Cerebellum (tissue), 4 donors: ENCODE measurements at places on chromosomes 5 and 9.

DNA sequence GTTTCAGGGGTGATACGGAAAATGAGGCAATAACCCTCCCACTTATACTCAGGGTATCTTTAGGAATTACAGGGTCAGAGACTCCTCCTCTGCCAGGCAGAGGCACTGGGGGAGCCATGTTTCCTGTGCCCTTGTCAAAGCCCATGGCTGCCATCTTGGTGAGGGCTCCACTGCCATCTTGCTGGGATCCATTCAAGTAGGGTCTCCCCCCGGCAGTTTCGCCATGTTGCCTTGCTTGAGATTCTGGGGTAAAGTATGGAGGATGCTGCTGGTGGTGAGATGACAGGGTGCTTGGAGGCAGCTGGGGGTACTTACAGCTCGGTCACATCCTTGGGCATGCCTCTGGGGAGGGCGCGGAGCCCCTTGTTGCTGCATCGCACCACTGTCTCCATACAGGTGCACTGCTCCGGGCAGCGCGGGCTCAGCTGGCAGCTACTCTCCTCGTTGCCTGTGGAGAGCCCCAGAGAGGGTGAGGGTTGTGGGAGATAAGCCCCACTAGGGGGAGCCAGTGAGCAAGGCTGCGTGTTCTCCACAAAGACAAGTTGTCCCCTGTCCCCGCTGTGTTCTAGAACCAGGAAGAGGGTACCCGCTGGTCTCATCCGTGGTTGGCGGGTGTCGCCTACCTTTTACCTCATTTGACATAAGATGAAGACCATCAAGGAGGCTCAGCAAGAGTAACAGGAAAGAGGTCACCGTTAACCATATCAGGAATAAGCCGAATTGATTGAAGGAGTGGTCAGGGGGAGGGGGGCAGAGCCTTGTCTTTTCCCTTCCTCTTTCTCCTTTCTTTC is 169.0 kb upstream of the PANK3 start:
- no peak for DNase-seq

GRCh38 chr9:6229619-6230018 is 14.0 kb downstream of the IL33 start:
- DNase-seq: no peak

GRCh38 chr5:91182763-91183162 is 200.4 kb downstream of the ARRDC3 start:
- no peak for DNase-seq

DNA sequence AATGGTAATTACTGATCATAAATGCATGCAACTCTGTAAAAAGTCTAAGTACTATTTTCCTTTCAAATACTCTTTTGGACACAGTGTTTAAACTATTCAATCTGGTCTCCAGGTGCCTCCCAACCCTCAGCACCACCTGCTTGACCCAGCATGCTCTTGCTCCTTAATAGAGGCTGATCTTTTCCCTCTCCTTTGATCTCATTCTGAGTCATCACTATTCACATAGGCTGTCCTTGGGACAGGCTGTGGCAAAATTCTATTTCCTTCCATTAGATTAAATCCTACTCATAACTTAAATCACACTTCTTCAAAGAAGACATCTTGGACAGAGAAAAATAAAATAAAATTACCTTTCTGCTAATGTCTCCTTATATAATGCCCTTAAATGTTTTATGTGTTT is 199.4 kb upstream of the ST8SIA4 start:
- DNase-seq: no peak

GRCh38 chr9:34454571-34455065 is 3.8 kb downstream of the FAM219A start:
- DNase-seq: no peak

DNA sequence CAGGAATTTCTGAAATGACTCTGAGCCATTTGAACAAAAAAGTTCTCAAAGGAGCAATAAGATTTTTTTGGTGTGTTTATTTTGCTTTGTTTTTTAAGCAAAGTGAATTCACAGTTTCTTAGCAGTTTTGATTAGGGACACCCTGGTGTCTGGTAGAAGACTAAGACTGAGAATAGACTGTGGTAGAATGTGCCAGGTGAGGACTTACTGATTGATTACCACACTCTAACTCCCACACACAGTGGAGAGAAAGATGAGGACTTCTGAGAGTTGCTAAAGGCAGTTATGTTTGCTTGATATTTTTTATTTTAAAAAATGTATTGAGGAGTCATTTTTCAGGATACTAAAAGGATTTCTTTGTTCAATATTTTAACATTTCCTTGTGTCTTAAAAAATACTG is 175.1 kb downstream of the CD180 start:
- DNase-seq: no peak

- no peak for DNase-seq
These were observed 706.6 kb upstream of the RGMB start for GRCh38 chr5:98066910-98067309.

GRCh38 chr5:67153292-67153691 is 43.3 kb downstream of the CD180 start:
- DNase-seq: no peak

- no peak for DNase-seq
These were observed 141.0 kb downstream of the ST8SIA4 start for GRCh38 chr5:100762108-100762507.

DNA sequence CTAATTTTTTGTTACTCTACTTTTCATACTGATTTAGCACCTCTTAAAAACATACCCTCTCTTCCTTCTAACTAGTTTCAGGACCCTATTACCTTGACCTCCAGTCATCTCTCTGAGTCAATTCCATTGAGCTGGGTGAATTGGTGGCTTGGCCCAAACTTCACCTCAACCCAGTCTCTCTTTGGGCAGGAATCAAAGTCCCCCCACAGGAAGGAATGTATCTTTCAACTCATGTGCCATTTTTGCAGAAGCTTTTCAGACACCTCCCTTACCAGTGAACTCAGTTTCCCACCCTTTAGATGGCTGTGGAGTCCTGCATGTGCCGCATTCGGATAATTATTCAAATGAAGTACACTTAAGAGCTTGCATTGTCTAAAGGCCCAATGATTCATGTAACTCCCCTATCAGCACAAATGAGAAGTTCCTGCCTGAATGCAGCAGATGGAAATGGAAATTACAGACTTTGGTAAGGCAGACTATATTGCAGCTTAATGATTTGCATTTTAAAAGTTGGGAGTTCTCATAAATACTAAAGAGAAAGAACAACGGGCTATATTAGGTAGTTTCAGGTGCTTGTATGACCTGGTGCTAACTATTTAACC is 693.5 kb downstream of the PTPRD start:
- no peak for DNase-seq

- DNase-seq: no peak
These were observed 346.7 kb upstream of the KLF4 start for GRCh38 chr9:107836300-107836699.

DNA sequence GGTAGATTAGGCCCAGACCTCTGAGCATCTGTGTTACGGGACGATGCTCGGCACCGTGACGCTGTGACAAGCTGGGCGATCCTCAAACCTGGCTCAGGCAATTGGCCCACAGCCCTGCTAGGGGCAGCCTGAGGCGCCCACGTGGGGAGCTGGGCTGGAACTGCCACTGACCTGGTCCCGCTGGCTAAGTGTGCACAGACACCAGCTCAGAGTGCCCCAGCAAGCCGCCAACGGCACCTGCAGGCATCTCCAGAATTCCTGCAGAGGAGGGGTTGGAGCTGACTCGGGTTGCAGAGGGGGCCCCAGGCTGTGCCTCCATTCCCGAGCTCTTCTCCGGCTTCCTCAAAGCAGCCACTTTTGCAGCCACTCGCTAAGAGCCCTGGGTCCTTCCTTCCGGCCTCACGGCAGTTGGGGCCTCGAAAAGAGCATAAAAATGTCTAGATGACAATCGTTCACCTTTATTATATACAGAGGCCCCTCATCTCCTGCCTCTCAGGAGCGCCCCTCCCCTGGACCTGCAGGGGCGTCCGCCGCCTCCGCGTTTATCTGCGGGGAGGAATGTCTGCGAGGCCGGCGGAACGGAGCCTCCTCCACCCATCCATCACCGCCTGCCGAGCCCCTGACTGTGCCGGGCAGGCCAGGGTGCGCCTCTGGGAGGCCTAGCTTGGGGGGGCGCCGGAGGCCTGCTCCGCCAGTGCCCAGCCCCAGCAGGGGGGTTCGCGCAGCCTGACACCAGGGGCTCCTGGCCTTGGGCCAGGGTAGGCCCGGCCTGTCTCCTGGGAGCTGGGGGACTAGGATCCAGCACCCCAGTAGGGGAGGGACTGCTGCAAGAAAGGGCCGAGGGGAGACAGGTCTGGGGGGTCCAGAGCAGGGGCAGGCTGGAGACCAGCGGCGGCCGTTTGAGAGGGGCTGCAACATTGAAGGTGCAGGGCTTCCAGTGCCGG is 144.9 kb downstream of the BARX1 start:
- DNase-seq: no peak

GRCh38 chr5:113692466-113692865 is 179.0 kb downstream of the YTHDC2 start:
- peak; percentile 44 for DNase-seq

DNA sequence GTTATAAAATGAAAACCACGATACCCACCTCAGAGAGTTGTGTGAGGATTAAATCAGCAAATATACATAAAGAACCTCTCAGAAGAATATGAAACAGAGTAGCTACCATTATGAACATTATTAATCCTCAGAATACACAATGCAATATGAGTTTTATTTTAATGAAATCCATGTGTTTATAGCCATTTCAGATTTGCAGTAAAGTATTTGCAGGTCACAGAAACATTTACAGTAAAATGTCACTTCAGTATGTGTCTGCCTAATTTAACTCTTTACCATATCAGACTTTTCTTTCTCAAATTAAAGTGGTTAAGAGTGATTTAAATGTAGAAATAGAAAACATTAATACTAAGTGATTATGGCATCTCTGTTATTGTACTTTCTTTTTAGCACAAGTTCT is 365.2 kb upstream of the MPDZ start:
- DNase-seq: no peak

GRCh38 chr9:137373611-137373980 is 49.4 kb downstream of the EXD3 start:
- no peak for DNase-seq

DNA sequence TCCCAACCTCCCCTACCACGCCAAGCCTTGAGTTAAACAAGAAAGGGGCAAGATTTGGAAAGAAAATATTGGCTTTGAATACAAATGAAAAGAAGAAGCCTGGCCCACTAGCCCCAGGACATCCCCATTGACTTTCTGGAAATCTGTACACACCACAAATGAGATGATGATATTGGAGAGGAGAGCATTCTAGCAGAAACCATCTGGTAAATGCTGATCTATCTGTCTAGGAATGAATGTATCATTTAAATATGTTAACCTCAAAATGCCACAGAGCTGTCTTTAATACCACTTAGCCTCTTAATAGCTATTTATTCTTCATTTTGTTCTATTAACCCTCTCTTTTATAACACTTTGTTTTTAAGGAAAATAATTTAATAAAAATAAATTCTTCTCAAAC is 270.2 kb upstream of the PDE4D start:
- DNase-seq: no peak

DNA sequence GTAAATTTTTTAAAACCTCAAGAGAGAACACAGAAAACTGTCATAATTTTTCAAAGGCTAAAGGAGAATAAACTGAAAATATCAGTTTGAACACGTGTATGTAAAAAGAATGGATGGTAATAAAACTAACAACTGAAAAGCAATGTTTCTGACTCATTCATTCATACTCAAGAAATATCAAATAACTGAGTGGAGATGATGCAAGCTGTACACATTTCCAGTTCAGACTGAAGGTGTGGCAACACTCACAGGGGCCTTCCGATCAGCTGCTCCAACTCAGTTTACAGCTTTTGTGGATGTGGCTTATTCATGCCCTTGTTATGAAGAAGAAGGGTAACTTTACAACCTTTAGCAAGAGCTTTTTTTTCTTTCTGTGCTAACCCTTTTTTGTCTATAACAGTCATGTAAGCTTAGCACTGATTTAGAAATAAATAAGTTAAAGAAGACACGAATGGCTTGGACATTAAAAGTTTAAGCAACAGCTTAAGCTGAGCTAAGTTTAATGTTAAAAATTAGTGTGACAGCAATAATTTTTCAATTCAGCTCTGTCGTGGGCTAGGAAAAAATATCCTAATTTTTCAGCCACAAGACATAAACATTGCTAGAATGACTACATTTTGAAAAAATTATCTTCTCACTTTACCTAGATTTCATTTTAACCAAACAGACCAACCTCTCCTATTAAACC is 453.5 kb downstream of the RAB3C start:
- no peak for DNase-seq

- no peak for DNase-seq
These were observed 15.6 kb upstream of the DMXL1 start for GRCh38 chr5:119055294-119055693.

DNA sequence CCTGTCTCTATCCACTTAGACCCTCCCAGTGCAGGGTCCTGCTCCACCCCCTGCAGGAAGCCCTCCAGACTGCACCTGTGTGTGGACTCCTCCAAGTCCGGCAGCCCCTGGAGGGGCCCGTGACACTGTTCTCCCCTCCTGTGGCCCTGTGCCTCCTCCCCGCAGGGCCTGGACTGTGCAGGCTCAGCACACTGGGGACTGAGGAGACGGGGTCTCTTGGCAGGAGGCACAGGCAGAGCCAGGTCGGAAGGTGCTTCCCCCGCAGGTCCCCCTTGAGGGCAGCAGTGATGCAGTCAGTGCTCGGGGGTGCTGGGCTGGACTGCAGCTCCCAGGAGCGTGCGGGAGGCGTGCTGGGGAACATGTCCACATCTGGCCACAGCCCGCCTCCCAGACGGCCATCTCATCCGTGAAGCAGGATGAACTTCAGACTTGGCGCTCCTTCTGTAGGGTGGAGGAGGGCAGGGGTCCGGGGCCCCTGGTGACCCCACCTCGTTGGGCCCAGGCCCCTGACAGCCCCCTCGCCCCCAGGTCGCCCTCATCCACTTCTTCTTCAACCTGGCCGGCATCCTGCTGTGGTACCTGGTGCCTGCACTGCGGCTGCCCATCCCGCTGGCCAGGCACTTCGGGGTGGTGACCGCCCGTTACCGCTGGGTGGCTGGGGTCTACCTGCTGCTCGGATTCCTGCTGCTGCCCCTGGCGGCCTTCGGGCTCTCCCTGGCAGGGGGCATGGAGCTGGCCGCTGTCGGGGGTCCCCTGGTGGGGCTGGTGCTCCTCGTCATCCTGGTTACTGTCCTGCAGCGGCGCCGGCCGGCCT is 4.9 kb downstream of the SLC34A3 start:
- DNase-seq: no peak

GRCh38 chr5:37738865-37739488 is 100.9 kb downstream of the GDNF start:
- DNase-seq: no peak

GRCh38 chr5:176609724-176610434 is at the start of gene GPRIN1:
TSS of gene GPRIN1 (minus strand) at chr5:176610156. CDS start at chr5:176599834, 10,322 bp downstream.
- DNase-seq: peak; percentile 94

- no peak for DNase-seq
These were observed 5.2 kb upstream of the ST6GALNAC6 start for GRCh38 chr9:127904561-127905003.

DNA sequence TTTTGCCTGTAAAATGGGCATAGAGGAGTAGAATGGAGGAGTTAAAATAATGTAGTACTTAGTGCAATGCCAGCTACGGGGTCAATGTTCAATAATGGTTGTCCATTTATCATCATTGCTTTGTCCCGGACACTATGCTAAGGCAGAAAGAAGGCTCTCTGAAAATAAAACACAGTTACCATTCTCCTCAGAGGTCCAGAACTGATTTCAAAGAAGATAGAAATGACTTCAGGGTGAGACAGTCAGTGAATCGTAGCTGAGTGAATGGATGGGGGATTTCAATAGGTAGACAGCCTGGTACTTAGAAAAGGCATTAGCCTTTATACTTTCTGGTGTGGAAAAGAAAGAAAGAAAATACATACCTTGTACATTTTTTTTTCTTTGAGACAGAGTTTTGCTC is 1.2 kb upstream of the AK3 start:
- DNase-seq: peak; percentile 16

GRCh38 chr5:139186261-139186660 is 11.9 kb downstream of the SIL1 start:
- no peak for DNase-seq
